Spleen (tissue), 13 donors: ENCODE measurements at places on chromosomes 4 and X.

DNA sequence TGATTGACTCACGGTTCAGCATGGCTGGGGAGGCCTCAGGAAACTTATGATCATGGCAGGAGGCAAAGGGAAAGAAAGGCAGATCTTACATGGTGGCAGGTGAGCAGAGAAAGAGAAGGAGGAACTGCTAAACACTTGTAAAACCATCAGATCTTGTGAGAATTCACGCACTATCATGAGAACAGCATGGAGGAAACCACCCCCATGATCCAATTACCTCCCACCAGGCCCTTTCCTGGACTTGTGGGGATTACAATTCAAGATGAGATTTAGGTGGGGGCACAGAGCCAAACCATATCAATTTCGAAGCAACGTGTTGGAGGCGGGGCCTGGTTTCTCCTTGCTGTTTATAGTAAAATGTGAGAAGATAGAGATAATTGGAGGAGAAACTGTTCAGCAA, 167.4 kb downstream of the GABRB1 start:
- DNase-seq, result no peak

- DNase-seq, result no peak
These were observed 132.1 kb upstream of the NEIL3 start for GRCh38 chr4:177177541-177178081.

DNA sequence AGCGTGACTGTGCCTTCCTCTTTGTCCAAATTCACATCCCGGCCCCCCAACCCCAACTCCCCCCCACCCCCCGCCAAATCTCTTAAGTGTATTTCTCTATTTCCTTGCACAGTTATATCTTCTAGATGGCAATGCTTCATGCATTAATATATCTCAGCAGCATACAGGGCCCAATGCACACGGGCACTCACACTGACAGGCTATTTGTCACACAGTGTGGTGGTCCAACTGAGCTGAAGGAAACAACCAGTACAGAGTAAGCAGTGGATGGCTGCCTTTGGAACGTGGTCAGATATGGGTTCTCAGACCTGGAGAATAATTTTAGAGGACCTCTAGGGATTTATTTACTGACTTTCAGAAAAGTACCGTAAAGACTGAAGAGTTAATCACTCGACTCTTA, 681 bp downstream of the EXOC1 start:
- no peak for DNase-seq

DNA sequence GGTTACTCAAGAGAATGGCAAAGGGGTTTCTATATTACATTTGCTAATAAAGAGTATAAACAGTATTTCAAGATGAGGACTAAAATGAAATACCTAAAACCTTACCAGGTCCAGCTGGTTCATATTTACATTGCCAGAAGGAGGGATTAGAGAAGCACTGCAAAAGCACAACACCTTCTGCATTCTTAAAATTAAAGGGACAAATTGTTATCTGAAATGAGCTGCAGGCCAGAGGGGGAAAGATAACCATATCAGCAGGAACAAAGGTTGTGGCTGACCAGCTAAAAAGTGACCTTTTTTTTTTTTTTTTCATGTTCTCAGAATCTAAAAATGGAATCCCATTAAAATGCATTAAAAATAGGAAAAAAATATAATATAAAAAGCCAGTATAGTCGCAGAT, 39.7 kb downstream of the AFF2 start:
- DNase-seq, result no peak

- no peak for DNase-seq
These were observed 67.1 kb downstream of the ATXN3L start for GRCh38 chrX:13252726-13253125.

DNA sequence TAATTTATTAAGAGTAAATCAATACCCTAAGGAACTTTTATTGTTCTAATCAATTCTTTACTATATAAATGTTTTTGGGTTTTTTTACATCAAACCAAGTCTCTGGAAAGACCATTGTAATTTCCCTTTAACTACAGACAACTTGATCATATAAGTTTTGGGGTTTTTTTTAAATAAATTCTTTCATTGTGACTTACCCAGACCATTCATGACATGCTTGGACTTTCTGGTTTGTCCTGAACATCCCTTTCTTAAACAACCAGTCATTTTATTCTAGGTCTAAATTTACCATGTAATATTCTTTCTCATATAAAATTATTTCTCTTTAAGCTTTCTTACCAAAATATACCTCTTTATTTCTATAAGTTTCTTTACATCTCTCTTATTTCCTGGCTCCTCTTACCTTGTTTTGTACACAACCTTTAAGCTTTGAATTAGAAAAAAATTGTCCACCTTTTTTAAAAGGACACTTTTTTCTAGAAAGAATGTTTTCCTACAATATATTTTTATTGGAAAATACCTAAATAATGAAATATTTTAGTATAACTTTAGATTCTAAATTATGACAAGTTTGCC, 8.4 kb downstream of the CNGA1 start:
- DNase-seq, result no peak
